ENCODE measurements at places on chromosomes 5 and 9. TPM values are rescaled to one million over a fixed set of nuclear protein-coding genes. Genes with fewer than 3 reads are reported as not detected.

Gene SPINK13
- polyA plus RNA-seq = not detected

Gene NRG2
- polyA plus RNA-seq = 1.1 TPM

GRCh38 chr5:75951158-75951557 lies 132.0 kb upstream of the SV2C start:
- no peaks in the 10 kb centered on the region for H3K4me1 ChIP-seq
- H3K4me3 ChIP-seq = no peak overlapping the region
- no peaks in the 10 kb centered on the region for H3K36me3 ChIP-seq

DNA sequence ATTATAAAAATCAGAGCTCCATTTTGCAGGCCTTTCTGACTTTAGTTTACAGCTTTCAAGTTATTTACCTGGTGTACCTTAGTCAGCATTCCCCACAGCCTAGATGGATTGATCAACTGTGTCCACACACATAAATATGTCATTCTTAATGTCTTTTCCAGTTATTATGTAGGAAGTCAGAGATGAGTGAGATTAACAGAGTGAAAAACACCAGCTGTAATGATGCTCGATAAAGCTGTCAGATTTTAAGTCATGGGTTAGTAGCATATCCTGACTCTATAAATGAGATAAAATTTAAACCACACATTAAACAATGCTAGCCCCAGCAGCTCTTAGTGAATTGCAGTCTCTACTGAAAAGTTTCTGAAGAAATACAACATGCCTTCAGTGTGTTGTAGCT lies 48.9 kb downstream of the NUDT12 start:
- H3K27me3 ChIP-seq = no peaks in the 10 kb centered on the region
- no peaks in the 10 kb centered on the region for H3K36me3 ChIP-seq
- peak overlapping the region; percentile 41 for H3K27ac ChIP-seq

Gene CARD9
- 2.4 TPM for polyA plus RNA-seq

- no peak overlapping the region for H3K27ac ChIP-seq
- no peak for DNase-seq
- peaks cover 62% of the 10 kb centered on the region for H3K36me3 ChIP-seq
Observed at GRCh38 chr9:124342402-124342775, 72.9 kb downstream of the PSMB7 start.
